AG04450 (cell line): ENCODE measurements at places on chromosomes 3 and 15. TPM values are rescaled to one million over a fixed set of nuclear protein-coding genes. Genes with fewer than 3 reads are reported as not detected.

DNA sequence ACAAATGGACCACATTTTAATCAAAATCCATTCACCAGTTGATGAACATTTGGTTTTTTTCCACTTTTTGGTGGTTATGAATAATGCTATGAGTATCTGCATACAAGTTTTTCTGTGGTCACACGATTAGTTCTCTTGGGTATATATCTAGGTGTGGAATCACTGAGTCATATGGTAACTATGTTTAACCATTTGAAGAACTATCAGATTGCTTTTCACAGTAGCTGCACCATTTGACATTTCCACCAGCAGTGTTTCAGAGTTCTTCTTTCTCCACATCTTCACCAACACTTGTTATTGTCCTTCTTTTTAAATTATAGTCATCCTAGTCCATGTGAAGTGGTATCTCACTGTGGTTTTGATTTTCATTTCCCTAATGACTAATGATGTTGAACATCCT, 33.3 kb upstream of the ATG7 start:
- peak; percentile 69 for DNase-seq

DNA sequence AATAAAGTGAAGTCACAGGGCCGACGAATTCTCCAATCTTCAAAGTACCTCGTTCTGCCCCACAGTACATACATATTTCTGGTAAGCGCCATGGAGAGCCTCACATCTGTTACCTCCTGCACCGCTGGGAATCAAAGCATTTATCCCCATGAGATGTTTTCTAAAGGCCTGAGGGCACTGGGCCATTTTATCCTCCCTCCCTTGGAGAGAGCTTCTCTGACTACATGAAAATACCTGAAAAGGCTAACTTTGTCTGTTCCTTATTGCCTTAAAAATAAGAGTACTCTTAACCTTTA, 148.1 kb downstream of the RORA start:
- no peak for DNase-seq

DNA sequence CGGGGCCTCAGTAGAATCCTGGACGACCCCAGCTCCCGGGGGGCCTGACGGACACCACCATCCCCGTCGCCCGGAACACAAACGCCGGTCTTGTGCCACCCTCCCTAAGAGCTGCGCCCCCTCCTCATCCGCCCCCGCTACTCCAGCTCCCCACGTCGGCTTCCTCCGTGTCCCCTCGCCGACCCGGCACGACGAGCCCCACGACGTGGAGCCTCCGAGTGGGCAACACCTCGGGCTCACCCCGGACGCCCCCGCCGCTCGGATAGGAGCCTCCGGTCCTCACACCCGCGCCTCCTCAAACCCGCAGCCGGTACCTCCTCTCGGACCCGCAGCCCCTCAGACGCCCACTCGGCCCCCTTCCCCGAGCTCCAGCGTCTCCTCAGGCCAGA, 525 bp downstream of the NPTN start:
- DNase-seq: no peak

DNA sequence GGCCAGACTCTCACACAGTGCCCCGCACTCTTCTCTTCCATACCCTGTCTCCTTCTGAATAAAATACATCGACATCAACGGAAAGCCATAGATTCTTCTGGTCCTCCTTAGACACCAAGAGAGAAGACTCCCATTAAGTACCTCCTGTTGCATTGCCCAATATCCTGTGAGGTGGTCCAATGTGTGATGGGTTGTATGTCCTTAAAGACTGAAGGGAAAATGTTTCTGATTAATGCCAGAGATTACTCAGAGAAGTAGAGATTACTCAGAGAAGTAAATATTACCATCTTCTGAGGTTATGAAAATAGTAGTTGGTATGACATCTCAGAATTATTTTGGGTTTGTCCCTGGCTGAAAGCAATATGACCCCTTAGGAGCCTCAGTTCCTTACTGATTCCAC, 60.8 kb upstream of the GALNT15 start:
- no peak for DNase-seq

DNA sequence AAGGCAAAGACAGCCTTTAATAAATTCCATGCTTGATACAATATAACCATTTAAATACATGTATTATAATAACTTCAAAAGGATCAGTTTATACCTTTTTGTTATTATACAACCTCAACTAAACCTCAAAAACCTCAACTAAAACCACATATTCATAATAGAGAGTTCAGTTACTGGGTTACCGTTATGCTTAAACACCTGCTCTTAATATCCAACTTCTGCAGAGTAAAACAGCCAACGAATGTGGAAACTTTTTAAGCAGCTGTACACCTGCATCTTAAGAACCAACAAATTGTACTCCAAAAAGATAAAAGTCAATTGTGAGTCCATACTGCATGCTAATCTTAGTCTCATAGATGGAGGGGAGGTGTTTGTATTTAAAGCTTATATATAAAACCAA, 53.5 kb downstream of the TFDP2 start:
- DNase-seq: no peak

- DNase-seq: no peak
Observed at GRCh38 chr15:73321496-73322450, 47.0 kb downstream of the HCN4 start.

DNA sequence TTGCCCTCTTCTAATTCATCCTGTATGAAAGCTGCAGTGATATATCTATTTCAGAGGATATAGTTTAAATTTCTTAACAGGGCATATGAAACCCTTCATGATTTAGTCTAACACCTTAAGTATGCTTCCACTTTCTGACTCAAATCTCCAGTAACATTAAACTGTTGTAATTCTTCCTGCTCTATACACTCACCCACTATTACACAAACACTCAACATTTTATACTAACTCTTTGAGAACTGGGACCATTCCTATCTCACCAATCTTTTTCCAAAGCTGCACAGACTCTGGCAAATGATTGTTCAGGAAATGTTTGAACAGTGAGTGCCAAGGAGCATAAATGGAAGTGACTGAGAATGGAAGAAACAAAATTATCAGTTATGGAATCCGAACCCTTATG, 560.4 kb upstream of the DPPA4 start:
- DNase-seq: peak; percentile 2

GRCh38 chr3:140501061-140501769, 176.6 kb upstream of the TRIM42 start:
- DNase-seq: no peak

C2CD4B gene
- not detected in 2 replicates for polyA plus RNA-seq

WNT5A gene
- 168 and 203 TPM in 2 replicates for polyA plus RNA-seq

HEG1 gene
- polyA plus RNA-seq: 98.3 and 112 TPM in 2 replicates
